Activated T-cell treated with anti-CD3 and anti-CD28 coated beads, Interleukin-2, amount 50 U/mL, for 4 hours (primary cell): ENCODE measurements at places on chromosomes 1 and 21. TPM values are rescaled to one million over a fixed set of nuclear protein-coding genes. Genes with fewer than 3 reads are reported as not detected.

Gene LCE1A
- not detected for total RNA-seq

Gene ARHGEF10L
- not detected for total RNA-seq

Gene PHGDH
- 65.5 TPM for total RNA-seq

Gene DYNLT4
- total RNA-seq = not detected

Gene CLCNKB
- total RNA-seq = not detected

Gene C1orf50
- 7.9 TPM for total RNA-seq

Gene SLC5A3
- total RNA-seq = 11.6 TPM

Gene TNFRSF25
- 145 TPM for total RNA-seq

Gene GSTM5
- not detected for total RNA-seq

Gene ZSCAN20
- 3.1 TPM for total RNA-seq

Gene TDRKH
- total RNA-seq = 10.4 TPM

Gene SLAMF6
- total RNA-seq = 19.4 TPM

Gene TRAPPC10
- 44.8 TPM for total RNA-seq

Gene LPGAT1
- total RNA-seq = 36.0 TPM

Gene HES4
- total RNA-seq = 1.3 TPM
